ENCODE measurements at places on chromosomes 4 and X.

GRCh38 chr4:3268395-3269104 is 19.6 kb downstream of the MSANTD1 start:
- no peak for DNase-seq

DNA sequence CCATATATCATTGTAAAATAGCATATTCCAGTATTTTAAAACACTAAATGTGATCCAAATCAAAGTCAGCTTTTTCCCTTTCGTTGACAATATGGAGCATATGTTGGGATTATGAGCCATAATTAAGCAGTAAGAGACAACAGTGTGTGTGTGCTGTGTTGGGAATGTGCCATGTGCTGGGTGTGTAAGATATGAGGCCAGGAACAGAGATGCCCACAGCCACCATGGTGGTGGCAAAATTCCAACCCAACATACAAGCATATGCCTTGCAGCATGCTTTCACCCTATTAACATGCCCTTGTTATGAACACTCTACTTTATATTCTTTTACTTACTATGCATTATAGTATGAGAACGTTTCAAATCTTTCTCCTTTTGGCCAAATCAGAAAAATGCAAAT is 1560.4 kb upstream of the TENM3 start:
- DNase-seq, result no peak

- no peak for DNase-seq
Measured at GRCh38 chr4:99762728-99763127, 53.9 kb upstream of the DAPP1 start.

DNA sequence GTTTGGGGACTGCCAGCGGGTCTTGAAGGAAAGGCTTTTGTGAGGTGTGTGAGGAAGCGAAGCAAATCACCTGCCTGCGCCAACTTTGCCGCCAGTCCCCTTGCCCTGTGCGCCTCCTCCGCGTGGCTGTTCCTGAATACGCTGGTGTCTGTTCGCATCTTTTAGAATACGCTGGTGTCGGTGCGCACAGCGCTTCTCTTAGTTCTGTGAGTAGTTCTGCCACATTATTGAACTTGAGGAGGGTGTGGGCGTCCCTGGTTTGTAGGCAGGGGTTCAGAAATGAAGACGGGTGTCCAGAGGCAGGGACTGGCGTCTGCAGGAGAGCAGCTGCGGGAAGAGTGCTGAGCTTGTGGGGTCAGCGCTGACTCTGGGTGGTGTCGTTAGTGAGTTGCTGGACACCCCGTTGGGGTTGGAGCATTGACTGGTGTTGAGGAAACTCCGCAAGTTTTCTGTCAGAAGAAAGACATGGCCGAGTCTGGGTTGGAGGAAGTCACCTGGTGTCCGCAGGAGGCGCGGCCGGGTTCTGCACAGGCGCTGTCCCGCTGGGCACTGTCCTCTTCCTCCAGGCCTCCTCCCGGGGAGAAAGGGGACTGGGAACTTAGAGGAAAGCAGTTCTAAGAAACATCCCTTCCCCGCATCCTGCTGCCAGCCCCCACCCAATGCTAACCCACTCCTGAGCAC is 930 bp downstream of the ZNF718 start:
- peak; percentile 4 for DNase-seq

- no peak for DNase-seq
Measured at GRCh38 chrX:133911825-133912495, 73.4 kb downstream of the GPC3 start.

- DNase-seq, result no peak
Measured at GRCh38 chrX:97858592-97858991, 974.9 kb downstream of the RPA4 start.

- DNase-seq, result no peak
Measured at GRCh38 chrX:147958291-147958690, 22.8 kb upstream of the FMR1NB start.

GRCh38 chrX:13254870-13255269 is 65.0 kb downstream of the ATXN3L start:
- DNase-seq, result no peak

- no peak for DNase-seq
Measured at GRCh38 chr4:47631161-47631560, 146.1 kb downstream of the ATP10D start.

DNA sequence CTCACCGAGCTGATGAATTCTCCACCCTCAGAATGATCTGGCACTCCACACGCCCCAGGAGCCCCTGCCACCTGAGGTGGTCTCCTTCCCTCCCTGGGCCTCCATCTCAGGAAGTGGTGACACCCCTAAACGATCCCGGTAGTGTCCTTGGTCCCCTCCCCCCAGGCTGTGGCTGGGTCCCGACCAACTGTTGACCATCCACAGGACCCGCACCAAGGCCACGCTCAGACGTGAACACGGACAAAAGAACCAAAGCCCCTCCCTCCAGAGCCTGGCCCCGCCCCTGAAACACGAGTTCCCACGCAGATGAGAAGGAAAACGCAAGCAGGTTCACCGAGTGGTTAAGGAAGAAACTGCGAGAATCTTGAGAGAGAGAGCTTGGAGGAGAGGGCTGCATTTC is 16.6 kb downstream of the LRPAP1 start:
- DNase-seq, result no peak

GRCh38 chr4:2792396-2792710 is 532 bp upstream of the SH3BP2 start:
- DNase-seq, result no peak

DNA sequence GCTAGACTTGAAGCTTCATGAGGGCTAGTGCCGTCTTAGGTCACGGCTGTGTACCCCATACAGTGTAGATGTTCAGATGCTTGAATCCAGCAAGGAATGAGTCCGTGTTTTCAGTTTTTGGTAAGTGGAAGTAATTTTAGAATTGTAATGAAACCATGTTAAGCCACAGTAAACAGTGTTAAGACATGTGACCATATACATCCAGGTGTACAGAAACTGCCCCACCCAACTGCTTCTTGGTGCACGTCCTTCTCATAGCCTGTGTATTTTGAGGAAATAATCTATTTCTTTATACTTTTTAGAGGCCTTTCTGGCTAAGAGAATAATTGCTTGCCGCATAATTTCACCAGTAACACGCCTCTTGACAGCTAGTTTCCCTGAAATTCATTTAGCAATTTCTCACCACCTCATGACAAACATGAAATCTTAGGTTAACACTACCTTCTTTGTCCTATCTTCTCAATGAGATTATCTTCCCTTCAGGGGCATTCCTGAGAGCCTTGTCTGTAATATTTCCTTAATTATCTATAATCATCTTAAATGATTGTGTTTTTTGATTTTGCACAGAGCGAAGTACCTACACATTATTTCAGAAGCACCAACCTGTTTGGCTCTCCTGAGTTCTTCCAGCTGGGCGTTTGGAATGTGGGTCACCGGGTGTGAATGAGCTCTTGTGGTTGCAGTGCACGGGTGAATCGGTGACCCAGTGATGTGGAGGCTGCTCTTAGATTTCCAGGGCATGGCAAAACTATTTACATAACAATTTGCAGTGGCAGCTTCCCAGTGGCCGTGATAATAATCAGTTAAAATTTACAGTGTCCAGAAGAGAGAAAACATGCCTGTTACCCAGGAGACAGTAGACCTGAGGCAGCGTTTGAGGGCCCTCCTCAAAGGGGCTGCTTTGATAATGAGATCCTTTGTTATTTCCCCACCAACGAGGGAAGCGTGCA is 50.2 kb upstream of the TADA2B start:
- DNase-seq, result no peak

- no peak for DNase-seq
Measured at GRCh38 chr4:97432551-97432950, 710.7 kb downstream of the STPG2 start.

- DNase-seq, result no peak
Measured at GRCh38 chrX:37873220-37873619, 25.8 kb upstream of the DYNLT3 start.

- no peak for DNase-seq
Measured at GRCh38 chrX:1190596-1191145, 21.8 kb downstream of the CRLF2 start.

- DNase-seq, result no peak
Measured at GRCh38 chrX:15165832-15166231, 104.1 kb downstream of the ASB9 start.

DNA sequence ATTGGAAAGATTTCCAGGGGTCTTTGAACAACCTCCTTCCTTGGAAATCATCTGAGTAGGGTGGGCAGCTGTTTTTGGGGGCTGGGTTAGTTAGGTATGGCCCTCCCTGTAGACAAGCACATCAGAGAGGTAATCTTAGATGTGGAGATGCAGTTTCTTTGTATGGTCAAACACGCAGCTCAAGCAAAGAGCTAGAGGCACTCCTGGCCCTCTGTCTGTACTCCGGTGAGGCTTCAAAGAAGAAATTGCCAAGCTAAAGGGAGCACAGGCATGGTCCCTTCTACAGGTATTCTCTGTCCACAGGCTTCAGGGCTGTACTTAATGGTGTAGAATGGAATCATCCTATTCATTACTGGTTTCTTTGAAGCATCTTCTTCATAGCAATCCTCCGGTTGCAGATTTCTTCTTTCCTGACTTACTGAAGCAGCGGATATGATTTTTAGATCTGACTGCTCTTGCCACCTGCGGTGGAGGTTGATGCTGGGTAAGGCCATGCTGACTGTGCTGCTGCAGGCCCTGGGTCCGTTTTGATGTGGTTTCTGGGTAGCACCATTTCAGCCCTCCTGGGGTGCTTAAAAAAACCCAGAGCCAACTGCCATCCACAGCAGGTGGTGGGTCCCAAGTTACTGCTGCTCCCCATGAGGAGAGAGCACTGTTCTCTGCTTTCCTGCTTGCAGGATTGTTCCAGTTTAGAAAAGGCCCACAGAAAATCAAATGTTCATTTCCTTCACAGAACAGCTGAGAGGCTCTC is 318.9 kb upstream of the GATB start:
- DNase-seq, result no peak

DNA sequence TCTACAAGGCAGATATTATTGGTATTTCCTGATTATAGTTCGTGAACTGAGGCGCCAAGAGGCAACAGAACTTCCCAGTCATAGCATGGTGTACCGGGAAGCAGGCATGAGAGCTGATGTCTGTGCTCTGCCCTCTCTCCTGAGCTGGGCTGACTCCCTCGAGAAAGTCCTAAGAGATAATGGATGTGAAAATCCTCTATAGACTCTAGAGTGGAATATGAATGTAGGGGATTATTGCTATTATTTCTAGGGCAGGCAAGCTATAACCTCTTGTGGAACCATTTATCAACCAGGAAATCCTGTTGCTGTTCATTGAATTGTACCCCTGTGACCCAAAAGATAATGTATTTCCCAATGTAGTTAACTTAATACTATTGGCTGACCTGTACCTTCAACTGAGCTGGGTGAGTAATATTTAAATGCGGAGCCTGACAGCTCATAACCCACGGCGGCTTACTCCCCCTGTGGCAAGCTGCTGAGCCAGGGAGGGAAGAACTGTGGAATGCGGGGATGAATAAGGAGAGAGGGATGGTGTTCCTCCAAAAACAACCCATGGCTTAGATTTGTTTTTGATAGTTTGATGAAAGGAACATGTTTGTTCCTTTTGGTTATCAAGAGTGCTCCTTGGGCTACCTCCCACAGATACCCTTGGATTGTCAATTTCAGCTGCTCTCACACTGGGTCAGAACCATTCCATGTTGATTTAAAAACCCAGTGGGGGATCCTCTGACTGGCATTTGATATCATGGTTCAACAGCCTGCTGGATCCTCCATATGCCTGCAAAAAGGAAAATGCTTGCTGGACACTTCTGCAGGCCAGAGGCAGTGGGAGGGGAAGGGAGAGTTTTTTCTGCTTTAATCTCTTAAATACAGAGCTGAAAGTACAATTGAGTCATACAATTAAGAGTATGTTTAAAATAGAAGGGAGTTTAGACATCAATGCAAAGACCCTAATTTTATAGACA is 339.0 kb upstream of the BOD1L1 start:
- no peak for DNase-seq

GRCh38 chr4:98661371-98662054 is 3.1 kb upstream of the TSPAN5 start:
- peak; percentile 84 for DNase-seq

DNA sequence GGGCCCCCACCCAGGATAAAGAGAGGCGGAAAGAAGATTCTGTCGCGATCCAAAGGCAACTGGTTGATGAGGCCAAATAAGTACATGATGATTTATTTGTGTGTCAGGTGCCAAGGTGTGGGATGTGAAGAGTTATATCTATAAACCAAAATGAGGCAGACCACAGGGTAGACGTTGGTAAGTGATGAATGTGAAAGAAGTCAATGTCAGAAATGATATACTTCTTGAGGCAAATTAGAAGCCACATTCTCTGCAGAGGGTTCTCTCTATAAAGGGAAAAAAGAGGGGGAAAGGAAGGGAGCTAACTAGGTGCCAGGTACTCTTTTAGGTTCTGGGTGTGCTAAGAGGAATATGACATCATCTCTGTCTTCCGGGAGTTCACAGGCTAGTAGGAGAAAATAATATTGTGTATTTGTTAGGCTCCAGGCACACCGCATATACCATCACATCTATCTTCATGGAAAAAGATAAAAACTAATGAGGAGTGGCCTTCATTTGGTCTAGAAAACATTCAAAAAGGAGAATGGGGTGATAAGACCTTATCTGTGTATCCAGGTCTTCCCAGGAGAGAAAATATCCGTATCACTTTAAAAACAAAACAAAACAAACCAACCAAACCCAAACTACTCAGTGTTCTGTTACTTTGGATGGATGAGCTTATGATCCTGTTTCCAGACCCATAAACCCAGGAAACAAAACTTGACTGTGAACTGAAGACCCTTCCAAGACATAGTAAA is 4.8 kb upstream of the SH2D1A start:
- no peak for DNase-seq

DNA sequence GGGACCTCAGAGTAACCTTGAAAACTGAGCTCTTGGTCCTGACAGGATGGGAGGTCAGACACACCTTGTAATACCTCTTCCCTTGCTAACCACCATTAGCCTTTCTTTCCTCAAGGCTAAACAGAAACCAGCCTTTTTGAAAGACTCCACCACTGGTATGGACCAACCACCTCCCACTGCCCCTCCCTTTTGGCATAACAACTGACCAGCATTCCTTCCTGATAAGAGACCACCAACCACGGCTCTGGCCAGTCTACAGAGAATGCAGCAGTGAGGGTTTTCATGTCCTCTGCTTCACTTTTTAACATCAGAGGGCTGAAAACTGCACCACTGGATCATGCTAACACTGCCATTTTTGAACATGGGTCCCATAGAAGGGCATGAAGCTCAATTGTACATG is 100.2 kb upstream of the MID1IP1 start:
- no peak for DNase-seq

GRCh38 chr4:140557831-140558435 is 10.8 kb downstream of the UCP1 start:
- no peak for DNase-seq

- no peak for DNase-seq
Measured at GRCh38 chr4:153089742-153090141, 114.5 kb upstream of the TRIM2 start.

DNA sequence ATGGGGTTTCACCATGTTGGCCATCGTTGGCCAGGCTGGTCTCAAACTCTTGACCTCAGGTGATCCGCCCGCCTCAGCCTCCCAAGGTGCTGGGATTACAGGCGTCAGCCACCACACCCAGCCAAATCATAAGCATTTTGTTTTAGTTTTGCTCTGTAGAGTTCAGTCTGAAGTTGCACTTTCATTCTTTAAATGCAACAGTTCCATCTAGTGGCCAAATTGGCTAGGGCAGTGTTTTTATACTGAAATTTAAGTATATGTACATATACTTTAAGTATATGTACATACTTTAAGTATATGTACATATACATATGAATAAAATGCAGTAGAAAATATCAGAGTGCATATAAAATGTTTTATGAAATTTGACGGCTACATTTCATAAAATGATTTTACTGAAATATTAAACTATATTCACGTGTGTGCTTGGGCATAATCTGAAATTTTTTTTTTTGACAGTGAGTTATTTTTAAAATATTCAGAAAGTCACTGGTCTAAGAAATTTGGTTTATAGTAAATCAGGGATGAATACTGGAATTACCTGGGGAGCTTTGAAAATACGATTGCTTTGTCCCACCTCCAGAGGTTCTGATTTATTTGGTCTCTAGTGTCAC is 145.5 kb downstream of the NWD2 start:
- DNase-seq, result no peak
